ENCODE measurements at places on chromosomes 11 and 22.

- DNase-seq: no peak
Observed at GRCh38 chr11:66007201-66007634, 4.6 kb upstream of the CST6 start.

DNA sequence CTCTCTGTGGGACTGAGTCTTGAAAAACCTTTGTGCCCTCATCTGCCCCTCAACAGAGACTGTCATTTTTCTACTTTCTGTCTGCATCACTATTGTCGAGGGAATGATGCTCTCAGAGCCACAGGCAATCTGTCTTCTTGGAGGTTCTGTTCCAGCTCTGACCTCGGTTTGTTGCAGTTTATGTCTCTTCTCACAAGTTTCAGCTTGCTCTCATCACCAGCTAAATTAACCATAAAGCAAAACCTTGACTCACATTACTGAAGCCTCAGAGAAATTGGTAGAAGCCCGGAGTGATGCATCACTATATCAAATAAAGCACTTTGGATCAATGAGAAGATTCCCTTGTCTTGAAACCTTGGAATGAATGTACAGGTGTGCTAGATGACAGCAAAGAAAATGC lies 60.6 kb upstream of the BLID start:
- no peak for DNase-seq

- DNase-seq: no peak
Observed at GRCh38 chr11:59523541-59523940, 12.2 kb downstream of the OR4D9 start.

DNA sequence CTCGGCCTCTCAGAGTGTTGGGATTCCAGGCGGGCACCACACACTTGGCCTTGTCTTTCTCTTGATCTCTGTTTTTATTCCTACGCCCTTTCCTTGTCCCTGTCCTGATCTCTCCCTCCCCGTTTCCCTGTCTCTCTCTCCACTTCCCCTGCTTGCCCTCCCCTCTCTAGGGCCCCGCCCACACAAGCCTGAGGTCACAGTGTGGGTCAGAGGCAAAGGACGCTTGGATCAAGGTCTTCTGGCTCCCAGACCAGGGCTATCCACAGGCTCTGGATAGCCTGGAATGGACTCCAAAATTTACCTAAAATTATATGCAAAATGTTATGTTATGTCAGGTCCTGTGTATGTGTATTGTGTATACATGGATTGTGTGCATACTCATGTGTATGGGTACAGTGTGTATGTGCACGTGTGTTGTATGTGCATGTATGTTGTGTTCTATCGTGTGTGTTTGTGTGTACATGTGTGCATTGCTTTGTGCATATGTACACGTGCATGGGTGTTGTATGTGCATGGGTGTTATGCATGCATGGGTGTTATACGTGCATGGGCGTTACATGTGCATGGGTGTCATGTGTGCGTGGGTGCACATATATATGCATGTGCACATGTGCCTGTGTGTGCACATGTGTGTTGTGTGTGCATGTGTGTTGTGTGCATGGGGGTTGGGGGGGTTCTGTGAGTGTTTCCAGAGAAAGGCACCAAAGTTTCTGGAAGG lies 38.3 kb downstream of the TP53I11 start:
- DNase-seq: no peak

- no peak for DNase-seq
Observed at GRCh38 chr22:29332886-29333496, 17.5 kb upstream of the RASL10A start.

GRCh38 chr11:30938171-30938570 lies 352.0 kb upstream of the MPPED2 start:
- no peak for DNase-seq

- DNase-seq: no peak
Observed at GRCh38 chr11:71309611-71310010, 57.2 kb upstream of the SHANK2 start.

DNA sequence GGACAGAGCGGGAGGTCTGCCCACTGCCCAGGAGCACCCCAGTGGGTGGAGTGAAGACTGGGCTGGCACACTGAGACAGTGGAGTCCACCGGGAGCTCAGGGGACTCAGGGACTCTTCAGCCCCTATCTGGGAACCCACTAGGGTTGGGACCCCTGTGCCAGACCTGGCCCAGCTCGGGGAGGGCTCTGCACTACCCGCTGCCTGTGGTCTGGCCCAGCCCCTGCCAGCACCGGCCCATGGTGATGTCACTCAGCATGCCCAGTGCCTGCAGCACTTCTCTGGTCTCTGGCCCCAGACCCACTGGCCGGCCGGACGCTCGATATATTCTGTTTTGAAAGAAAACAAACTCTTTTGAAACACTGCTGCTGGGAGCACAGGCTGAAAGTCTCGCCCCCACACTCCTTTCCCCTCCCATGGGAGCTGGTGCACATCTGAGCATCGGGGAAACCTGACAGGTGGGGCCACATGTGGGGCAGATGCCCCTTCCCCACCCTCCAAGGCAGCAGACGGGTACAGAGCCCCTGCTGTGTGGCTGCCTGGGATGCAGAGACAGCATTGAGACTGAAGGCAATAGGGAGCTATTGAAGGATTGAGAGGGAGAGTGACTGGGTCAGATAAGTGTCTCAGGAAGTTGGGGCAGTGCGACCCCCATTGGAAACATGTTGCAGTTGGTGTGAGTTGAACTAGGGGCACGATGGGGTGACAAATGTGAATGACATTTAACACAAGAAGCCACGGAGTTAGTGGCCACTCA lies 62.9 kb downstream of the MYEOV start:
- no peak for DNase-seq

DNA sequence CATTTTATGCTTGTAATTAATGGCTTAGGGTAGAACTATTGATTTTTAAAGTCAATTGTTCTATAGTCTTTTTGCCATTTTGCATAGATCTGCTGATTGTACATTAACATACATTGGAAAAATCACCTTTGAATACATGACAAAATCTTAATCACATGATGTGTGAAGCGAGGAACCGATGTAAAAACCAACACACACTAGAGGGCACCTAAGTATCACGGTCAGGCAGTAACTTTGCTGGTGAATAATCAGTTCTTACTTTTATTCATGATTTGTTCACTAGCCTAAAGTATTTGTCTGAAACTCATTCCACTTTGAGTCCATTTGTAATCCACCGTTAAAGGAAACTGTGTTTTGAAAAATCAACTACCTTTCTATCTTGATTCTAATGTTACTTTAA lies 28.2 kb downstream of the JHY start:
- DNase-seq: peak; percentile 58

GRCh38 chr11:74325649-74326645 lies 14.5 kb upstream of the P4HA3 start:
- no peak for DNase-seq

- no peak for DNase-seq
Observed at GRCh38 chr11:78341841-78342240, 75.8 kb downstream of the GAB2 start.

- DNase-seq: peak; percentile 17
Observed at GRCh38 chr11:78474451-78474850, 56.8 kb upstream of the GAB2 start.

DNA sequence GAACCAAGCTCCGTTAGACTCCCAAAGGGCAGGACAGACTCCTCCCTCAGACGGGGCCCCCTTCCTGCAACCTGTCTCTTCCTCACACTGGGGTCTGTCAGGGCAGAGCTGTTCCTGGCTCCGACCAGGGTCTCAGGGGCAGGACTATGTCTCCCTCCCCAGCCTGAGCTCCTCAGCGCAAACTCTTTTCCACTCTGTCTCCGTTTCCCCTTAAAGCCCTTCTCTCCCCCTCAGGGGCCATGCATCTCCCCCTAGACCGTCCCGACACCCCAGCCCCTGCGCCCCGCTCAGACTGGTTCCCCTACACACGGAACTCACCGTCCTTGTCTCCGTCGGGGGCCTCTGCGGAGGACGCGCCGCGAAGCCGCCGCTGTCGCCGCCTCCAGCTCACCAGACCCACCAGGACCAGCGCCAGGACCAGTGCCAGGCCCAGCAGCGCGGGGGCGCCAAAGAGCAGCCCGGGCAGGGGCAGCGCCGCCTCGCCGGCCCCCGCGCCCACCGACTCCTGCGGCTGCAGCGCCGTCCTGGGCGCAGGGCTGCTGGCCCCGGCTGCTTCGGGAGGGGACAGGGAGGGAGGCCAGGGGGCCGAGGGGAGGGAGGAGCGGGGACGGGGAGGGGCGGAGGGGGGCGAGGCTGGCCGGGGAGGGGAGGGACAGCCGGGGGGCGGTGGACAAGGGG lies 684 bp downstream of the TNFRSF13C start:
- no peak for DNase-seq

- peak; percentile 49 for DNase-seq
Observed at GRCh38 chr11:14384338-14384737, 25.4 kb upstream of the RRAS2 start.

DNA sequence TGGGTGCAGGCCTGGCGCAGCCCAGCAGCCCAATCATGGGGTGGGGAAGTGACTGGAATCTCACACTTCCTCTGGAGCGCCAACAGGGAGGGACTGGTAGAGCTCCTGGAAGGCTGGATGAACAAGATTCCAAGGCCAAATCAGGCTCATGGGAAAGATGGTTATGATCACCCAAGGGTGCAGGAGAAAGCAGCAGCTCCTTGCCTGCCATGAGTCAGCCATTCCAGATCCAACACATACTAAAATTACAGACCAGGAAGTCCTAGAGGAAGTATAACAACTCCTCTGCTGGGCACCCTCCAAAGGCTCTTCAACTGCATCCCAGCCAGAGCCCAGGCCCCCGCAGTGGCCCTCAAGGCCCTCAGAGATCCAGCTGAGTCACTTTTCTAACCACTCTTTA lies 427.3 kb downstream of the TENM4 start:
- peak; percentile 51 for DNase-seq

- no peak for DNase-seq
Observed at GRCh38 chr11:17475666-17476316, 854 bp downstream of the ABCC8 start.

GRCh38 chr22:49415151-49415951 lies 412.3 kb downstream of the BRD1 start:
- no peak for DNase-seq

DNA sequence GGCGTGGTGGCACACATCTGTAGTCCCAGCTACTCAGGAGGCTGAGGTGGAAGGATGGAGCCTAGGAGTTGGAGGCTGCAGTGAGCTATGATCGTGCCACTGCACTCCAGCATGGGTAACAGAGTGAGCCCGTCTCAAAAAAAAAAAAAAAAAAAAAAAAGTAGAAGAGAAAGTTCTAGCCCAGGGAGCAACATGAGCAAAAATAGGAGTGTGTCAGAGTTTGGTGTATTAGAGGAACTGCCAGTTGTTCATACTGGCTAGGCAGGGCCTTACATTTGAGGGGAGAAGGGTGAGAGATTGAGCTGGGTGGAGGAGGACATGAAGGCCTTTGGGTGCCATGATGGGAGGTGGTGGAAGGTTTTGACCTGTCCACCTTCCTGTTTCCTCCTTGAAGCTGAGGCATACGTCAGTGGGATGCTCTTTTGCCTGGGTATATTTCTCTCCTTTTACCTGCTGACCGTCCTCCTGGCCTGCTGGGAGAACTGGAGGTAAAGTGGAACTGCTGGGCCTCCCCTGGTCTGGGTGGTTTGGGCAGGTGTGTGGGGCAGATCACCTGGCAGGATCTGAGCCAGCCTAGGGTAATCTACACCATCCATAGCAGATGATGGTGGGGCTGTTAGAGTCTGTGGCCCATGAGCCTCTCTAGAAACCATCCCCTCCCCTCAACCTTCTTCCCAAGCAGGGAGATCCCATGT lies 7.3 kb downstream of the SIDT2 start:
- no peak for DNase-seq

GRCh38 chr22:50676661-50677492 lies 4.3 kb downstream of the SHANK3 start:
- no peak for DNase-seq

DNA sequence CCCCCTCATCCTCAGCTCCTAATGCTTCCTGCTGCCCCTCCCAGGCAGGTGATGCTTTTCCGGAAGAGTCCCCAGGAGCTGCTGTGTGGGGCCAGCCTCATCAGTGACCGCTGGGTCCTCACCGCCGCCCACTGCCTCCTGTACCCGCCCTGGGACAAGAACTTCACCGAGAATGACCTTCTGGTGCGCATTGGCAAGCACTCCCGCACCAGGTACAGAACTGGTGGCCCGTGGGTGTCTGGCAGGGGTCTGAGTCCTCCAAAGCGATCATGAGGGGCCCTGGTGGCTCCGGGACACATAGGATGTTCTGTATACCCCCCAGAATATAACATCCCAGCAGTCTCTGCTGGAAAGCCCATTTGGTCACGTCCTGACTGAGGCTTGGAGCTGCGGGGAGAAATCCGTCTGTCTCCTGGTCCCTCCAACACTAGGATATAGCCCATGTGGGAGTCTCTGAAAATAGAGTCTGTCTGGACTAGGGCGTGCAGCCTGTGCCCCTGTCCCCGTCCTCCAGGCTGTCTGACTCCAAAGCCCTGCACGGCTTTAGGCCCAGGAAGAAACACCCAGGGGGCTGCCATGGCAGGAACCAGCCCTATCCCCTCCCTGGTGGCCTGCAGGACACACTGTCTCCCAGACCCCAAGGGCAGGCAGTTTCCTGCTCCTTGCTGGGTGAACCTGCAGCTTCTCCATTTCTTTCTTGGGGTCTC lies 9.1 kb downstream of the F2 start:
- DNase-seq: no peak

DNA sequence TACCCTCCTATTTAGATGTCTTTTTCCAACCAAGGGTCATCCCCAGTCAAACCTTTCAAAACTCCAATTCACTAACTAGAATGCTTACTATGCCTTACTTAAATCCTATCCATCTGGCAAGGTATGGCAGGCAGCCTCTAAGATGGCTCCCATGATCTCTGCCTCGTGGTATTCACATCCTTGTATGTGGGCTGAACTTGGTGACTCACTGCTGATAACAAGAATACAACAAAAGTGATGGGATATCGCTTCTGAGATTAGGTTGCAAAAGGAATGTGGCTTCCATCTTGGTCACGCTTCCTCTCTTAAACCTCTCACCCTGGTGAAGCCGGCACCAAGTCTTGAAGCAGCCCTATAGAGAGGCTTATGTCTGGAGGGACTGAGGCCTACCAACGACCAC lies 29.6 kb upstream of the UPB1 start:
- no peak for DNase-seq

DNA sequence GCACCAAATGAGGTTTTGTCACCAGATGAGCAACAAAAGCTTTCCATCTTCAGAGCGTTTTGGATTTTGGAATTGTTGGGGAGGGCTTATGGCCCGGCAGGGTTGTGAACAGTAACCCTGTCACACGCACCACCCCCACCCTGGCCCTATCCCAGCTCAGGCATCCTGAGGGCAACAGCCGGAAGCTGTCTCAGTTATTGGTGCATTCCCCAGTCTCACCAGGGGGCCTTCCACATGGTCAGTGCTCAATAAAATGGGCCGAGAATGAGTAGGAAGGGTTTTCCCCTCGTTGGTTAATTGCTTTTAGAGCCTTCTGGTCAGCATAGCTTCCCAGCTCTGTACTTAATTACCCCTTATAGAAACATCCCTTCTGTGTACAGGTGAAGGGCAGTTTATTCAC lies 46.0 kb downstream of the LRP5 start:
- DNase-seq: peak; percentile 79

- no peak for DNase-seq
Observed at GRCh38 chr22:32569956-32570355, 95.3 kb downstream of the FBXO7 start.

DNA sequence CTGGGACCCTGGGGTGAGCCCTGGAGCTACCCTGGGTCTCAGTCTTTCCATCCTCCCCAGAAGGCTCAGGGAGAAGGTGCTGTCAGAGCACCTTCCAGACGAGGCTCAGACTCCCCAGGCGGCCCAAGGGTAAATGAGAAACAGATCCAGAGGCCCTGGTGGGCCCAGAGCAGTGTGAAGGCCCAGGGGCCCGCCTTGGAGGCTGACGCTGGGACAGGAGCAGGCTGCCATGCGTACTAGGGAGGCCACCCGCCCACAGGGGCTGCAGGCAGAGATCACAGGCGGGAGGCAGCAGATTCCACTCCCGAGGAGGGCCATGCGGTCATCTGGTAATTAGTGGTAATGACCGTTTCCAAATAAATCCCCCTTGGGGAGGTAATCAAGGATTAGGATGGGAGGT lies 5.2 kb downstream of the WNT11 start:
- DNase-seq: no peak

All from renal cortical epithelial cell (primary cell).